ENCODE measurements at places on chromosomes 11 and 22.

- DNase-seq, result no peak
Observed at GRCh38 chr11:17637901-17638300, 81.5 kb upstream of the MYOD1 start.

DNA sequence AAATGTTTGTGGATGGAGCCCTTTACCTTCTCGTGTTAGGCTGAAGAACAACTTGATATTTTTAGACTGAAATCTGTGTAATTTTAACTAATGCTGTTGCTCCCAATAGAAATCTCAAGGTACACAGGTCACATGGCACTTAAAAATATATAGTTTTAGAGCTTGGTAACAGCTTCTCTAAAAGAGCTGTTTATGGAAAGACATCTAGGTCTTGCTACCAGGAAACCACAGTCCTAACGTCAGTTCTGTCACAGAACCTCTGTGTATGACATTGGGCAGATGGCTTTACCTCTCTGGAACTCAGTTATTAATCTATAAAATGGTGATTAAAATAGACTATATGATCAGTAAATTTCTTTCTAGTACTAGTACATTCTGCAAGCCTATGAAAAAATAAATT lies 35.4 kb downstream of the PAK1 start:
- DNase-seq, result no peak

GRCh38 chr11:121249039-121249663 lies 43.4 kb upstream of the SC5D start:
- no peak for DNase-seq

DNA sequence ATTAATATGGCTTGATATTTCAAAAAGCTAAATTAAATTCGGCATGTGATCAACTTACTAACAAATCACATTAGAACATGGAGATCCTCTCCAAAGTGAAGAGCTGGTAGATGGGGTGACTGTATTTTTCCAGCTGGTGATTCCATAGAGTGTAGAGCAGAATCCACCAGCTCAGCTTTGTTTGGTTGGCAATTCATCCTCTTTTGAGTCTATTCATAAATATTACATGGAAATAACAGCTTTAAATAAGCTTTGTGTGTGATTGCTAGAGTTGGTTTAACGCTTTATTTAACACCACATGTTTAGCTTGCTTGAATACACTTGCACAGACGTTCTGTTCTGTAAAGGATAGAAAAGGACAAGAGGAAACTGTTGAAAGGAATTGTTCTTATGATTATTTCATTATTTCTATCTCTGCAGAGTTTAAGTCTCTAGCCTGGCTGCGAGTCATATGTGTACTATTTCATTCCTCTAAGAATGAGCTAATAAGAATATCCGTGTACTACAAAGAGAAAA lies 738.3 kb upstream of the KIRREL3 start:
- no peak for DNase-seq

- DNase-seq, result no peak
Observed at GRCh38 chr22:21959274-21960074, 6.8 kb upstream of the PPM1F start.

- DNase-seq, result no peak
Observed at GRCh38 chr22:49267996-49268395, 559.7 kb downstream of the BRD1 start.

GRCh38 chr22:50546326-50547262 lies 895 bp downstream of the KLHDC7B start:
- no peak for DNase-seq

- no peak for DNase-seq
Observed at GRCh38 chr22:48250286-48250895, 1487.9 kb downstream of the TBC1D22A start.

GRCh38 chr11:37786214-37786755 lies 1188.2 kb upstream of the RAG2 start:
- DNase-seq, result no peak

DNA sequence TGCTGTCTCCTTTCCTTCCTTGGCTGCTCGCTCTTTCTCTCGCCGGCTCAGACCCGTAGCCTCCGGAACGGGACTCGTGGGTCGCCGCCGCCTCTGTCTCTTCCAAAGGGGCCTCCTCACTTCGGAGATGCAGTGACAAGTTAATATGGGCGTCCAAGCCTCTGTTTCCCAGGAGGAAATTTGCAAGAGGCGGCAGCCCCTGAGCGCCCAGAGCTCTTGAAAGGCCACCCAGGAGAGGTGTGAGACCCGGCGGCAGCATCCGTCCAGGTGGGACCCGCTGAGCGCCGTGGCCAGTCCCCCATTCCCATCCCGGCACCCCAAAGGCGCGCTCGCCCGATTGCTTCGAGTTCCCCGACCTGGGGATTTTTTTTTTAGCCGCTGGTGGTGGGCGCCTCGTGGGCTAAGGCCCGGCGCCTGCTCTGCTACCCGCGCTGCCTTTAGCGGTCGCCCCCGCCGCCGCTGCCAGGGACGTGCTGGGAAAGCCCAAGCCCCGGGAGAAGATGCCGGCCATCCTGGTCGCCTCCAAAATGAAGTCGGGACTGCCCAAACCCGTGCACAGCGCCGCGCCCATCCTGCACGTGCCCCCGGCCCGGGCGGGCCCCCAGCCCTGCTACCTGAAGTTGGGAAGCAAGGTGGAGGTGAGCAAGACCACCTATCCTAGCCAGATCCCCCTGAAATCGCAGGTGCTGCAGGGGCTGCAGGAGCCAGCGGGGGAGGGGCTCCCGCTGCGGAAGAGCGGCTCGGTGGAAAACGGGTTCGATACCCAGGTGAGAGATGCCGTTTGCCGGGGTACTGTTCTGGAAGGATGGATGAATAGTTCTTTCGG lies 772 bp downstream of the NAV2 start:
- DNase-seq, result peak; percentile 17
